ENCODE measurements at places on chromosomes 13 and 19. TPM values are rescaled to one million over a fixed set of nuclear protein-coding genes. Genes with fewer than 3 reads are reported as not detected.
A peak's percentile ranks its signal among the peaks of the same experiment; 100 is the strongest.

- no peak for DNase-seq
Measured at GRCh38 chr13:113383089-113383488, 19.2 kb upstream of the GRTP1 start.

Gene RASL11A
- total RNA-seq, result 15.4 TPM

Gene NEK3
- total RNA-seq, result 14.2 TPM

- peak; percentile 95 for DNase-seq
Measured at GRCh38 chr19:18156841-18157464, 4.0 kb downstream of the PIK3R2 start.

GRCh38 chr19:51830274-51830673 is 35.3 kb downstream of the FPR3 start:
- peak; percentile 27 for DNase-seq

DNA sequence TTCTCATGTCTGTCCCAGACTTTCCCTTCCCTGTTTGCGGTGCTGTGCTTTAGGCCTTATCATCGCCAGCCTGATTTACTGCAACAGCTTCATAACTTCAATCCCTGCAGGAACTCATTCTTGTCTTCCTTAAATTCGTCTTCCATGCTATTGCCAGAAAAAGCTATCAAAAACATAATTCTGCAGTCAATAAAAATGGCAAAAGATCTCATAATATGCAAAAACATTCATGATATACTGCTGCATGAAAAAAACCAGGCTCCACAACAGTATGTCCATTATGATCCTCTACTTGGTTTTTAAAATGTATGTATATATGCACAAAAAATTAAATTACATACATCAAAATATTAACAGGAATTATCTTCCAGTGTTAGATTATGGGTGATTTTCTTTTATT is 28.4 kb downstream of the TGDS start:
- no peak for DNase-seq

Gene CLDND2
- 0.92 TPM for total RNA-seq

- DNase-seq, result peak; percentile 99
Measured at GRCh38 chr19:46480415-46480814, 9.1 kb upstream of the PNMA8A start.

GRCh38 chr13:44110091-44110621 is 230.5 kb downstream of the LACC1 start:
- DNase-seq, result no peak

DNA sequence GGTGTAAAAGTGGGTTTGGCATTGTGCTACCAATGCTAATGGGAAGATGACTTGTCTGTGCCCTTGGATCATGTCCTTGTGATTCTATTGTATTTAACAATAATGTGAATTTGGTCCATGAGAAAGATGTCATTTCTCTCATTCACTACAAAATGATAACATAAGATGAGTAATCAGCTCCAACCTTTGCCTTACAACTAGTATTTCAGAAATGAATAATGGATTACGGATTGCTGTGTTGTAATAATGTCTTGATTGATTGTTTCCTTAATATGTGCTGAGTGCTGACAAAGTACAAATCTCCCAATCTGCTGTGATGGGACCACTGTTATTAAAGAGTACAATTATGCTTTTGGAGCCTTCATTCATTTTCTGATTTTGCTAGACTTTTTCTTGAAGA is 375.0 kb downstream of the PCDH9 start:
- DNase-seq, result no peak

GRCh38 chr19:54461613-54462012 is 2.0 kb downstream of the LENG9 start:
- DNase-seq, result peak; percentile 89

DNA sequence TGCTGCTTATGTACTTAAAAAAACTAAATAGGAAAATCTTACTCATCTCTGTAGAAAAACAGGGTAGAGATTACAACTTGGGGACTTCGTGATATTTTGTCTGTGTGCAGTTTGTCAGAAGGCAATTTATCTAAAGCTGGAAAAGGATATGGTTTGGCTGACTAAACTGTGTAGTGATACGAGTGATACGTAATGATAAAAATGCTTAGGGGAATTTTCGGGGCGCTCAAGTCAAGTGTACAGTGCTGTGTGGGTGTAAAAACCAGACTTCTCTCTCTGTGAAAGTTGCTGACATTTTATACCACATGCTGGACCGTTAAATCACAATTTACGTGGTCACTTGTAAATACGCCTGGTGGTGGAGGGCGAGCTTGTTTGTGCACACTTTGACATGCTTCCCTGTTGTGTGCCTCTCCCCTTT is 221.7 kb downstream of the KCNRG start:
- no peak for DNase-seq

Gene GFY
- total RNA-seq, result not detected

Gene MTUS2
- 0.09 TPM for total RNA-seq

DNA sequence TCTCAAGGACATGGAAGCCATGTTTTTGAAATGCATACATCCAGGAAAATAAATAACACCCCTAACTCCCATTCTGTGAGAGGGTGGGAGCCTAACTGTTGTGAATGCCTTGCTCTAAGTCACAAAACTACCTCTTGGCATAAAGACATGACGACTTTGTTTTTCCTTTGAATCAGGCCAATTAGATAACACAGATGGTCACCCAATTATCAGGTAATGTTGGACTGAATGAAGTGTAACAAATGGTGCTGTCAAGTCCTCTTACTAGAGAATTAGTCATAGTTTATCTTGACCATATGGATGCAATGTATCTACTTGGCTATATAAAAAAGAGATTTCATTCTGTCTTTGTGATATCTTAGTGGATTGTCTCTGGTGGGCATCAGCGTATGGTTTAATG is 553.6 kb upstream of the ATXN8OS start:
- no peak for DNase-seq

- DNase-seq, result peak; percentile 47
Measured at GRCh38 chr13:37716420-37717195, 118.0 kb upstream of the POSTN start.

Gene DAND5
- 0.20 TPM for total RNA-seq
